ENCODE measurements at places on chromosomes 2 and 18.

GRCh38 chr2:74206180-74206688, 7.8 kb downstream of the MTHFD2 start:
- DNase-seq = peak; percentile 51

DNA sequence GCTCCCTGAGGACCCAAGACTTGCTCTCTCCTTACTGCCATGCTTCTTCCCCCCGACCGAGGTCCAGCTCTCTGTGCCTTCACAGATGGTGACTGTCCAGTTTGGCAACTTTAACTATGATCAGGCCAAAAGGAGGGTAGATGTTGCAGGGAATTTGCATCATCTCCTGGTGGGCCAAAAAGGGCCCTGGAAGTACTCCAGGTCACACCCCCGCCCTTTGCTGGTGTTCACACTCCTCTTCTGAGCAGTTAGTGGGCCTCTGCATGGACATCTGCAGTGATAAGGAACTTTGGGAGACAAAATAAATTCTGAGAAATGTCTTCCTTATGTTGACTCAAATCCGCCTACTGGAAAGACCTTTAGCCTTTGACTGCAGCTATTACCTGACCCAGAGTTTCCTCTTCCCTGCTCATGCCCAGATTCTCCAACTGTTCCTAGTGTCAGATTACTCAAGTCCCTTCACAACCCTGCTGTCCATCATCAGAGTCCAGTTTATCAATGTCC, 234.4 kb downstream of the LOXHD1 start:
- no peak for DNase-seq

DNA sequence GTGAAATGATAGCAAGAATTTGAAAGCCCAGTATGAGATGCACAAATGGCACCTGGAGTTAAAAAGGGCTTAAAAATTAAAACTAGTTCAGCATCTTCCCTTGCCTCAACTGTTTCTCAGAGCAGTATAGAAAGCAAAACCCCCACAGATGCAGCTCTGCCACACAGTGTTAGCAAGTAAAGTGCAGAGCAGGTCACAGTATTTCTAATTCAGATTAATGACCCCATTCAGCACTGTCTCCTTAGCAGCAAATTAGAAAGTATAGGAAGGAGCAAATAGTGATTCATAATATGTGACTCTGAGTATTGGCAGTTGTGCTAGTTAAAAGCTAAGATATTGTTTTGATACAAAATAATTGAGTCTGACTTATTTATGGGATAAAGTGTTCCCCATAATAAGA, 73.8 kb upstream of the CCDC85A start:
- no peak for DNase-seq

DNA sequence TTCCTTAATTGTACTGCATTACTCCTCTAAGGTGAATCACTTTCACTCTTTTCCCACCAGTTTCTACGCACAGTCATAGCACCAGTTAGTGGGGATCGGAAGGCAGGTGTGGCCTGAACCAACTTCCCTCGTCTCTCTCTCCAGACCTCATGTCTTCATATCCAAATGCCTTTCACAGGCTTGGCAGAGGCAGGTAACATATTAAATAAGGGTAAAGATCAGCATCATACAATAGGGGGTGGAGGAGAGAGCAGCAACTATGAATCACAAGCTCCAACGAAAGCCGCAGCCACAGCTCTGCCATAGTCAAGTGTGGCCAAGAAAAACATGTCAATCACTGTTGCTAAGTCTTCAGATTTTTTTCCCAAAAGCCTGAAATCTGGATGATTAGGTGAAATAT, 40.3 kb downstream of the AP1S3 start:
- DNase-seq = no peak

- DNase-seq = peak; percentile 39
These were observed 284.5 kb downstream of the MTX2 start for GRCh38 chr2:176553685-176554100.

GRCh38 chr2:231680992-231681852, 27.1 kb upstream of the PTMA start:
- no peak for DNase-seq

GRCh38 chr2:221241072-221241471, 331.0 kb downstream of the EPHA4 start:
- no peak for DNase-seq

- DNase-seq = no peak
These were observed 155.5 kb downstream of the TCF4 start for GRCh38 chr18:55432307-55433040.

DNA sequence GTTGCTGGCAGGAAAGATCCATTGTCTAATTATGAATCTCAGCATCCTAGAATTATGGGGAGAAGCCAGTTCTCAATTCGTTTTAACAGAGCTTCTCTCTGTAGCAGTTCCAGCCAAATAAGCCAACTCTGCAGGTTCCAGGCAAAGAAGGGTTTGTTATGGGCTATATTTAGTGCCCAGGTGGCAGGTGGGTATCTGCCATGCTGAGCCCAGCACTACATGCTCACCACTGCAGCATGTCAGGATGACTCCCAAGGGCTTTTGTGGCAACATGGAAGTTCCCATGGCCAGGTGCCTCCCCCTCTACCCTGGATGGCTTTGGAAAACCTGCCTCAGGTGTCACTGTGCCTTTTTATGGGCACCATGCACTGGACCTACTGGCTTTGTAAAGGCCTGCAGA, 137.7 kb upstream of the MSH6 start:
- DNase-seq = no peak

- DNase-seq = peak; percentile 96
These were observed 13.0 kb upstream of the RALB start for GRCh38 chr2:120239488-120240287.

GRCh38 chr2:164697688-164698461, 76.6 kb upstream of the GRB14 start:
- no peak for DNase-seq

DNA sequence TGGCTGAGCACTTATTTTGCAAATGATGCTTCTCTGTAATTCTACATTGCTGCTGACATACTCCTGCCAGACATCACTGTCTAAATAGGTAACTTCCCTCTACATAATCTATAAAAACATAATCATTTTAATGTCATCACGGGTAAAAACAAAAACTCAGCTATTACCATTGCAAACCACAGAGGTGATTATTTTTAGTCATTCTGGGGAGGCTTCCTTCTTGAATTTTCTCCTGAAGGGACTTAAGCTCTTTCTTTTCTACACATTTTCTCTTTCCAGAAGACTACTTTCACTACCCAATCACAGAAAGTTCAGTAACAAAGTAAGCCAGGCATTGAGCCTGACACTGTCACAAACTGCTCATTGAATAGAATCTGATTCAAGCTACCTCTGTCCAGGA, 40.4 kb upstream of the NFU1 start:
- DNase-seq = no peak

- DNase-seq = no peak
These were observed 4.4 kb upstream of the SAG start for GRCh38 chr2:233303252-233303651.

GRCh38 chr2:181894381-181894780, 2.9 kb downstream of the ITPRID2 start:
- DNase-seq = no peak

- DNase-seq = no peak
These were observed 410.9 kb upstream of the TCF4 start for GRCh38 chr18:55998801-55999385.

DNA sequence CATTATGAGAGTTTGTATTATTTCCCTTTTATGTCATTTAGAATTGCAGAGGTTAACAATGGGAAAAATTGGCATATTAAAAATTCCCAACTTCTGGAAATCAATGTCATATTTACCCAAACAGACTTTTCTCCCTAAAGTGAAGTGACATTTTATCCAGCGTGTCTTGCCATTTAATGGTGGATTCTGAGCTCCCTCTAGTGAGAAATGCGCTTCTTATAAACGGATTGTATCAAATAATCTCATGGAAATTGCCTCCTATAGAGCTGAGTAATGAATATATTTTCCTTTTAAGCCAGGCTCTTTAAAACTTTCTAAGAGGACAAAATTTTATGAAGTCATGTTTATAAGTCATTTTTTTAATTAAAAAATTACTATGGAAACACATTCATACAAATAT, 5.7 kb upstream of the GCFC2 start:
- DNase-seq = no peak

- DNase-seq = no peak
These were observed 103.5 kb downstream of the NOL4 start for GRCh38 chr18:34121200-34121721.

DNA sequence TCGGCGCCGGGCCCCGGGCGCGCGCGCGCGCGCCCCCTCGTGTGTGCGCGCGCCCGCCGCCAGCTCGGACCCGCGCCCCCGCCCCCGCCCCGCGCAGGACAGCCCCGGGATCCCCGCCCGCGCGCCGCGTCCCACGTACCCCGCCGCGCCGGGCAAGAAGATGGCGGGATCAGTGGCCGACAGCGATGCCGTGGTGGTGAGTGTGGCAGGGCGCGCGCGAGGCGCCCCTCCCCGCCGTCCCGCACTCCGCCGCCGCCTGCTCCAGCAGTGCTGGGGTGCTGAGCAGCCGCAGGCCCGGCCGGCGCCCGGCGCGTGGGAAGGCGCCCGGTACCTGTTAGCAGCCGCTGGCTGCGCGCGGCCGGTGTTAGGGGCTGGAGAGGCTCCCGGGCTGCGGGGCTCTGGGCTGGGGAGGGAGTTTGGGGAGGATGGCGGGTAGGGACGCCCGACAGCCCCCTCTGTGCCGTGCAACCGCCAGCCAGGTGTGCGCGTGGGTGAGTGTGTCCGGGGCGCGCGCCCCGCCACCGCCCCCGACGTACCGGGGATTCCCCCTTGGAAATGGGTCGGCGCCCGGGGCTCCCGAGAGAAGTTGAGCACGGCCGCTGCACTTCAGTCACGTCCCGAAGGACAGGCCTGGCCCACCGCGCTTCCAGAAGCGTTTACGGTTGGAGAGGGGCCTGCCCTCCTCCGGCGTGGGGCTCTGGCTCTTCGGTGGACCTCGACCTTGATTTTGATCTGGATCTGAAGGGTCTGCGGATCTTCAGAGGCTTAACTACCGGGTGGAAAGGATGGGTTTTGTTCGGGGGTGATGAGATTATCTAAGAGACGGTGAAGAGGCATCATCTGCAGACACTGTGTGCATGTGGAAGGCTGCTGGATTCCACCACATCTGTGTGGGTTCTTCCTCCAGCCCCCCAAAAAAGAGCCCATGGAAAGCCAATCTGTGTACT, 697 bp downstream of the LGALSL start:
- no peak for DNase-seq

- no peak for DNase-seq
These were observed 112.3 kb upstream of the CAVIN2 start for GRCh38 chr2:191959209-191959608.

DNA sequence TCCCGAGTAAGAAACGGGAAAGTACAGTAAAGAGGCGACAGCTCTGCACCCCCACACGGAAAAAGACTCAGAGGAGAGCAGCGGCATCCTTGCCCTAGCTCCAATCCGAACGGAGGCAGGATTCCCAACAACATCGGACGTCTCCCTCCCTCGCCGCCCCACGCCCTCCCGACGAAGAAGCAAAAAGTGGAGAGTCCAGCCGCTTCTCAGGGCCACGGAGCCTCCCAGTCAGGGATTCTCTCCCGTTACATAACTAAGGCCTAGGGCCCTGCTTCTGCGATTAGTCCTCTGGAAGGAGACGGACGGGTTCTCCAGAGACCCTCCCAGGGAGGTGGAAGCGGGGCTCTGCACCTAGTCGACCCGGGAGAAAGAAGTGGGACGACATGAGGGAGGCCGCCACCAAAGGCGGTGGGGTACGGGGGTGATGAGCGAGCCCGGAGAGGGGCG, 587 bp downstream of the SUMO1 start:
- no peak for DNase-seq

GRCh38 chr2:60560734-60561644, 7.5 kb upstream of the BCL11A start:
- DNase-seq = no peak

DNA sequence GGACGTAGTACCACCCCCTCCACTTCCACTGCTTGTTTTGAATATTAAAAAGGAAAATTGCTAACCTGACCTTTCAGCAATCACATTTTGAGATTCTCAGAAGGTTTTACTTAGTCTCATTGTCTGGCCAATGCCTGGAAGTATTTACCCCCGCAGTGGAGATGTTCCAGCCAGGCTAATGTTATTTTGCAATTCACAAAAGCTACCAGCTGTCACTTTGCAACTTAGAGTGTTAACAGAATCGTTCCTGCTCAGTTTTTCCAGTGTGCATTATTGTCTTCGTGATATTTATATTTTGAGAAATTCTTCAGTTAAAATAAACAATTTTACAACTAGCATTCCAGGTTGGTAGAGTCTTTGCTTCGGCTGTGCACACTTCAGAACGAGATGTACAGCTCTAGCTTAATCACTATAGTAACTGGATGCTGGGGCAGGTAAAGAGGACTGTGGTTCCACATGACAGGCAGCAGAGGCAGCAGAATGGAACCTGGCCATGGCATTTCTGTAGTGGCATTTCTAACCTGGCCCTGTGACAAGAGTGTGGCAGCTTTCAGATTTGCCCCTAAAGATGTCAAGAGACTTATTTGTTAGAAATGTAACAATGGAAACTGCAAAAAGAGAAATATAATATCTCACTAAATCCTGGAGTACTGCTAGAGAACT, 85.1 kb downstream of the DTNA start:
- no peak for DNase-seq

DNA sequence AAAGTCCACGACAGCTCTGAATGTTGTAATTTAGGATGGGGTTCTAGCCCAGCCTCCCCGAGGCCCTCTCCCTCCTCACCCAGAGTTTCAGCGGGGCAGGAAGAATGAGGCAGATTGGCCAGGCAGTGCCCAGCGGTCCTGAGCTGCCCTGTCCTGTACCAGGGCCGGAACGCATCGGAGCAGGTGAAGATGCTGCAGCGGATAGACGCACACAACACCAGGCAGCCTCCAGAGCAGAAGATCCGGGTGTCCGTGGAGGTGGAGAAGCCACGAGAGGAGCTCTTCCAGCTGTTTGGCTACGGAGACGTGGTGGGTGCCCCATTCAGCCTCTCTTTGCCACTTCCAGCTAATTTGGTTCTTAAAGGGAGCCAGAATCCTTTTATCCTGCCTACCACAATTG, 10.8 kb downstream of the KHK start:
- DNase-seq = no peak

DNA sequence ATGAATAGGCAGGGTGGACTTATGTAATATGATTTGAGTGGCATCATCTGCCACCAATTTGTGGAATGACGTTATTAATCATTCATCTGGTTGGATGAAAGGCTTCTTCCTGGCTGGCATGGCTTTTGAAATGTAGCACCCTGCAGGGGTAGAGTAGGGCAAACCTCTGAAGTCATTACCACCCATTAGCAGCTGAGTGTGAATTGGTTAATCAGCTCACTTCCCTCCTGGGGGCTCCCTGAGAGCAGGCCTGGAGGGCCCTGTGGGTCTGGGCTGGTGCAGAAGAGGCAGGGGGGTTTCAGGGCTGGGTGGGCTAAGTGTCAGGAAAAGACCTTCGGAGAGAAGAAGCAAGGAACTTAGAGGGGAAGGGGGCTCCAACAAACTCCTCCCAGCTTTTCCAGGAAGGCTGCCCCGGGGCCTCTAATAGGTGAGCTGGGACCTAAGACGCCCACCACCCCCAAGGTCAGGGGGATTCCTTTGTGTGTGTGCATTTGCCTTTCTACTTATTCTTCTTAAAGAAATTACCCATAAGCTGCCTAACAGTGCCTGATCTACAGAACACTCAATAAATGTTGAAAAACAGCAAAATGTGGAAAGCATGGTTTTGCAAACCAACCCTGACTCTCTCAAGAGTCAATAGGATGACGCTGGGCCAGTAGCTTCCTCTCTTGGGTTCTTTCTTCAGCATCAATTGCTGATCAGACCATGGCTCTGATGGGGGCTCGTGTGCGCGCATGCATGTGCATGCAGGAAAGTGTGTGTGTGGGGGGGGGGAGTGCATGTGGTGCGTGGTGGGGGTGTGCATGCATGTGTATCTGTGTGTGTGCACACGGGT, 49.7 kb upstream of the ZNF516 start:
- no peak for DNase-seq

- DNase-seq = no peak
These were observed 66.7 kb upstream of the RMDN2 start for GRCh38 chr2:37858400-37858711.

GRCh38 chr2:234444893-234445292, 52.0 kb downstream of the ARL4C start:
- no peak for DNase-seq
